SJCRH30 (cell line): ENCODE measurements at places on chromosomes 6 and 20.

- no peaks in the 10 kb centered on the region for H3K36me3 ChIP-seq
- no peaks in the 10 kb centered on the region for H3K4me1 ChIP-seq
- no peak overlapping the region for H3K4me3 ChIP-seq
- H3K27me3 ChIP-seq = no peaks in the 10 kb centered on the region
Observed at GRCh38 chr6:42428326-42429041, 23.2 kb downstream of the TRERF1 start.

GRCh38 chr6:82066991-82067411 lies 180.5 kb downstream of the IBTK start:
- no peak overlapping the region for H3K27ac ChIP-seq
- no peak overlapping the region for H3K4me3 ChIP-seq
- no peaks in the 10 kb centered on the region for H3K4me1 ChIP-seq
- H3K36me3 ChIP-seq = no peaks in the 10 kb centered on the region
- no peaks in the 10 kb centered on the region for H3K27me3 ChIP-seq

GRCh38 chr20:235891-236290 lies 8.8 kb downstream of the DEFB129 start:
- H3K36me3 ChIP-seq = no peaks in the 10 kb centered on the region
- H3K27ac ChIP-seq = no peak overlapping the region
- no peak overlapping the region for H3K4me3 ChIP-seq
- H3K27me3 ChIP-seq = no peaks in the 10 kb centered on the region
- peak; percentile 53 for DNase-seq

DNA sequence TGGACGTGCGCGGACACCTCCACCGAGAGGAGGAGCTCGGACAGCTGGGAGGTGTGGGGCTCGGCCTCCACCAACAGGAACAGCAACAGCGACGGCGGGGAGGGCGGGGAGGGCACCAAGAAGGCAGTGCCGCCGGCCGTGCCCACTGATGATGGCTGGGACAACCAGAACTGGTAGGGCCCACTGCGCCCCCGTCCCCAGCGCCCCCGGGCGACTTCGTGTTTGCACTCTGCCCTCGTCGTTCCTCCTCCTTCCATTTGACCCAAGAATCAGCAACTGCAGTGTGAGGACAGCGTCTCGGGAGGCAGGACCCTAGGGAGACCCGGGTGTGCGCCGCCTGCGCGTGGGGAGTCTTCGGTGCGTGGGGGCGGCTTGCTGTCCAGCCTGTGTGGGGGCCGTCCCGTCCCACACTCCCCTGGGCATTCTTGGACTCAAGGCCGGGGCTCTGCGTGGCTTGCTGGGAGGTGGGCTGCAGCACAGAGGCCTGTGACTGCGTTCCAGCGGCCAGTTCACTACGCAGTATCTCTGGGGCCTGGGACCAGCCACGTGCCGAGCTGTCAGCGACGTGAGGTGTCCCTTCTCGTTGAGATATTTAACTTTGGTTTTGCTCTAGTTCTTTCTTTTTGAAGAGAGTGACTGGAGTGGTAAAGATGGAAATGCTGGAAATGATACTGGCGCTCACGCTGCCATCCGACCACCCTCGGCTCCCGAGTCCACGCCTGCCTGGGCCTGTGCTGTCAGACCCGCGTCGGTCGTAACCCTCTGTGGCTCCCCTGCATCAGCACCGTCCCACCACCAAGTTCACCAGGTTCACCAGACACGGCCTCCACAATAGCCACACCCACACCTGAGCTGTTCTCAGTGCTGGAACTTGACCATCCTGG lies 5.0 kb upstream of the COL20A1 start:
- H3K27ac ChIP-seq = no peak overlapping the region
- no peaks in the 10 kb centered on the region for H3K4me1 ChIP-seq
- H3K4me3 ChIP-seq = no peak overlapping the region
- peaks cover 38% of the 10 kb centered on the region for H3K36me3 ChIP-seq

- H3K4me1 ChIP-seq = peaks cover 42% of the 10 kb centered on the region
- no peak for DNase-seq
- H3K27me3 ChIP-seq = no peaks in the 10 kb centered on the region
Observed at GRCh38 chr20:8428988-8429387, 296.9 kb downstream of the PLCB1 start.

- no peaks in the 10 kb centered on the region for H3K36me3 ChIP-seq
- no peak for DNase-seq
- H3K27ac ChIP-seq = no peak overlapping the region
Observed at GRCh38 chr6:41975276-41975675, 33.7 kb upstream of the CCND3 start.

GRCh38 chr20:56187534-56188165 lies 60.9 kb upstream of the MC3R start:
- H3K4me3 ChIP-seq = no peak overlapping the region
- H3K36me3 ChIP-seq = no peaks in the 10 kb centered on the region
- H3K27ac ChIP-seq = no peak overlapping the region
- peaks cover 17% of the 10 kb centered on the region for H3K27me3 ChIP-seq

DNA sequence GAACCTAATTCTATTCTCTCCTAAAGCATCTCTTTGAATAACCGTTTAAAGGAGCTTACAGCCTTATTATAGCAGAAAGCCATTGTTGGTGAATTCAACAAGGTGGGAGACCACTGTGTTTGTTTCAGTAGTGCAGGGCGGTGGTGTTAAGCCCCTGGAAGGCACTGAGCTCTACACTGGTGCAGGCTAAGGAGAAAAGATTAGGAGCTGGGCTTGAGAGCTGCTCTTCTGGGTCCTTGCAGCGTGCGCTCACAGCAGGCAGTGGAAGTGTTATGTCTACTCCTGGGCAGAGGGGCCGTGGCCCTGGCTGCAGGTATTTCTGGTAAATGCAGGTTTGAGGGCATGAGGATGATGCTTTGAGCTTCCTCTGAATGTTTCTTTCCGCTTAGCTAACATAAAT lies 361.2 kb downstream of the RNF144B start:
- no peak for DNase-seq
- no peak overlapping the region for H3K27ac ChIP-seq
- no peaks in the 10 kb centered on the region for H3K4me1 ChIP-seq
- no peaks in the 10 kb centered on the region for H3K27me3 ChIP-seq
- H3K36me3 ChIP-seq = no peaks in the 10 kb centered on the region

DNA sequence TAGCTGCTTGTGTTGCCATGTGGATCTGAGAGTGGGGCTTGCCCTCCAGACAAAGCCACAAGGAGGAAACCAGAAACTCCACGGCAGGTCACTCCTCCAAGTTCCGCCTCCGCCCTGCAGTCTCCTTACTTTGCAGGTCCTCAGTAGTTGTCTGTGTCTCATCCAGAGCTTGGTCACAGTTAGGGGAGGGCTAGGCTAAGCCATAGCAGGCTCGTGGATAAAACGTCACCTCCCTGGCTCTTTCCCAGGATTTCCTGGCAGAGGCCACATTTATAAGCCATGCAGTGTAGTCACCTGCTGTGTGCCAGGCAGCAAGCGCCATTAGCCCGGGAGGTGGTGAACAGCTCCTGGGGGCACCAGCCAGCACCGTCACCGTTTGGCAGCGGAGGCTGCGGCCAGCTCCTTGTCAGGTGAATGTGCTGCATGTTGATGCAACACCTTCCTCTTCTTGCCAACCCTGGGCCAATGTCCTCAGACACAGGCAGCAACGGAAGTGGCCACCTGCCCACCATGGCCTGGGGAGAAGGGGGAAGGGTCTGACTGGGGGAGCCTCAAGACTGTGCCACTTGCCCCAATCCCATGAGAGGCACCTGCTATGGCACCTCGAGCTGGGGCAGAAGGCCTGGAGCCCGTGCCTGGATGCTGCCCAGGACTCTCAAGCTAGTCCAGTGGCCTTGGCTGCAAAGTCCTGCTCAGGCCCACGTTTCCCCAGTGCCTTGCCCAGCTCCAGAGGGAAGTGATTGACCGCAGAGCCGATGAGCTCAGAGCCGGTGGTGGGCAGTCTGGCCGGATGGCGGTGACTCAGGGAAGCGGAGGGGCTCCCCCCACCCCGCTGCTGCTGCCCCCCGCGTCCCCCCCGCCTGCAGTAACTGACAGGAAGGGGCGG lies 39.0 kb upstream of the SLCO4A1 start:
- H3K36me3 ChIP-seq = no peaks in the 10 kb centered on the region
- DNase-seq = peak; percentile 62
- no peak overlapping the region for H3K4me3 ChIP-seq
- peaks cover 28% of the 10 kb centered on the region for H3K4me1 ChIP-seq

- no peak overlapping the region for H3K4me3 ChIP-seq
- DNase-seq = no peak
- H3K27ac ChIP-seq = no peak overlapping the region
- H3K4me1 ChIP-seq = no peaks in the 10 kb centered on the region
- no peaks in the 10 kb centered on the region for H3K27me3 ChIP-seq
- no peaks in the 10 kb centered on the region for H3K36me3 ChIP-seq
Observed at GRCh38 chr6:11964729-11965335, 47.3 kb upstream of the HIVEP1 start.
